ENCODE measurements at places on chromosomes 1 and 21.

- no peak for DNase-seq
Observed at GRCh38 chr1:117642963-117643362, 37.1 kb downstream of the TENT5C start.

- peak; percentile 68 for DNase-seq
Observed at GRCh38 chr1:151594143-151594625, 17.7 kb upstream of the SNX27 start.

DNA sequence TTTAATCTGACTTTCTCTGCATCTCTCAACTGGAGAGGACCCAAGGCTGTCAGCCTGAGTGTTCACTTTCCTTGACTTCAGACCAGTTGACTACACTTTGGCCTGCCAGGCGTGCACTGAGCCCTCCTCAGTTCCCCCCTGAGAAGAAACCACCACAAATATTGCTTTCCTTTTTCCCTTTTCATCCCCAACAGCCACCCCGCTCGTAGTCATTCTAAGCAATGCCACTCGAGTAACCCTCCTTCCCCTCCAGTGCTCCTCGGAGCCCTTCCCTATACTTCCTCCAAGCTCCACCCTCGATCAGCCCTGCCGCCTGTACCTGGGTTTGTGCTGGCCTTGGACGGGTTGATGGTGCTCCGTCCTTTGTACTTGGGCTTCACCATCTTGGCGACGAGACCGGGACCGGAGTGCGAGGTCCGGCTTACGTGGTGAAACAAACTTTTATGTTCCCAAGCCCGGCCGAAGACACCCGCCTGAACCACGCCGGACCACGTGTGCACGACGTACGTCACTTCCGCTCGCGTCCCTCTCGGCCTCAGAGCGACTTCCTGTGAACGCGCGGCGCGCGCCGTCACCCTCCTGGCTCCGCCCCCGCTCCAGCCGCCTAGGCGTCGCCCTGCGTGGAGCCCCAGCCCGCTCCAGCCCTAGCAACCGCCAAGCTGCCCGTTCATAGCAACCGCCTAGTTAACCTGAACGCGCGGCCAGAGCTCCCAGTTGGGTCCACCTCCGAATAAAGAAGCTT is at the start of gene GNL2:
Gene GNL2, minus strand, starts transcription at position 498 of the 742 bp plus-strand sequence. Its CDS starts 115 bp downstream, at position 383.
- DNase-seq, result peak; percentile 96

GRCh38 chr1:244097523-244098405 is 46.7 kb downstream of the ZBTB18 start:
- DNase-seq, result no peak

GRCh38 chr1:22717037-22717760 is 6.6 kb downstream of the EPHB2 start:
- no peak for DNase-seq

DNA sequence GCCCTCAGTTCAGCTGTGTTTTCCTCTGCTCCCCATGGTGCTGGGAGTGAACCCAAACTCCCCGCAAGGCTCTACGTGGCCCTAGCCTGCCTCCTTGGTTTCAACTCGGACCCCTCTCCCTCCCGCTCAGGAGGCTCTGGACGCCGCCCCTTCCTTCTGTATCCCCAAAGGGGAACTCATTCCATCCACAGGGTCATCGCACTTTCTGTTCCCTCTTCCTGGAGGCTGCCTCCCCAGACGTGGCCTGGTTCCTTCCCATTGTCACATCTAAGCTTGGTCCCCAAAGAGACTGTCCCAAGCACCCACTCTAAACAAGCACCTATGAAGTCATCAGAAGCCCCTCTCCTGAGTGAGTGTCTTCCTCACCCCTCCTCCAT is 10.9 kb downstream of the KCNAB2 start:
- no peak for DNase-seq

DNA sequence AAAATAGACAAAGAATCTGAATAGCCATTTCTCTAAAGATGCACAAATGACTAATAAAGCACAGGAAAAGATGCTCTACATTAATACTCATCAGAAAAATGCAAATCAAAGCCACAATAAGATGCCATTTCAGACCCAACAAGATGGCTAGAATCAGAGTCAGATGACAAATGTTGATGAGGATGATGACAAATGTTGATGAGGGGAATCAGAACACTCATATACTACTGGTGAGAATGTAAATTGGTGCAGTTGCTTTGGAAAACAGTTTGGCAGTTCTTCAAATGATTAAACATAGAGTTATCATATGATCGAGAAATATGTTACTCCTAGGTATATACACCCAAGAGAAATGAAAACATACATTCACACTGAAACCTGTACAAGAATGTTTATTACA is 33.9 kb downstream of the LRRC40 start:
- no peak for DNase-seq

Measured in left kidney (tissue), 8 donors.